ENCODE measurements at places on chromosomes 3 and 15.

DNA sequence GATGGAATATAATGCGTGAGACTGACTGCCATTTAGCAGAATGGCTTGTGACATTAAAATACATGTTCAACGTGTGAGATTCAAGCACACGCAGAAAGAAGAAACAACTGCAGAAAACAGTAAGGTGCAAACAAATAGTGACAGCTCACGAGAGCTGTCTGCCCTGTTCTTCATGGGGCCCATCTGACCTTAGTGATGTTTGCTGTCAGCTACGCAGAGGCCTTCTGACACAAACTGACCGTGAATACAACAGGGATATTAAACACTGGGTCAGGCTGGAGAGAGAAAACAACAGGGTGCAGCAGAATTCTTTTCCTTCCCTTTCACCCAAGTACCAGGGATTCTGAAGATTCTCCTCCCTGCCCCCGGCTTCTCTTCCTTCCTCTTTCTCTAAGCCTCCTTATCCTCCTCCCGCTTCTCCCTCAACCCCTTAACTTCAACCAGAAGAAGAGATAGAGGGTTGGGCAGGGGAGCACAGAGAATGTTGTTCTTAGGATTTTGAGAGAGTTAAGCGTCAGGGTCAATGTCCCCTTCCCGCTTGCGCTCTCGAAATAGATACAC, 2.1 kb downstream of the TNFAIP8L3 start:
- no peak for DNase-seq

DNA sequence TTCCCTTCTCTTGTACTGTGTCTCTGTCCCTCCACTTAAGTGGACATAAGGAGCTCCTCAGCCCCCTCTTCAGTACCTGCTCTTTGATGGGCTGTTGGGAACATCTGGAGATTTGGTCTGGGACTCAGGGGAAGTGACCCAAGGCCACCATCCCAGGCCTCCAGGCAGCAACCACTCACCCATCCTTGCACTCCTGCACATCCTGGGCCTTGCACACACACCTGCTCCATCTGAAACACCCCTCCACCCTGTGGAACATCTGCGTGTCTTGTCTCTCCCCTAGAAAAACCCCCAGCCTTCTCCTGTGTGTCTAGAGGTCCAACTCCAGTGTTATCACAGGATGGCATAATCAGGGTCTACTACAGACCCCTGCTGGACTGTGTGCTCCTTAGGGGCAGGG, 74.3 kb downstream of the ABTB1 start:
- DNase-seq: no peak

DNA sequence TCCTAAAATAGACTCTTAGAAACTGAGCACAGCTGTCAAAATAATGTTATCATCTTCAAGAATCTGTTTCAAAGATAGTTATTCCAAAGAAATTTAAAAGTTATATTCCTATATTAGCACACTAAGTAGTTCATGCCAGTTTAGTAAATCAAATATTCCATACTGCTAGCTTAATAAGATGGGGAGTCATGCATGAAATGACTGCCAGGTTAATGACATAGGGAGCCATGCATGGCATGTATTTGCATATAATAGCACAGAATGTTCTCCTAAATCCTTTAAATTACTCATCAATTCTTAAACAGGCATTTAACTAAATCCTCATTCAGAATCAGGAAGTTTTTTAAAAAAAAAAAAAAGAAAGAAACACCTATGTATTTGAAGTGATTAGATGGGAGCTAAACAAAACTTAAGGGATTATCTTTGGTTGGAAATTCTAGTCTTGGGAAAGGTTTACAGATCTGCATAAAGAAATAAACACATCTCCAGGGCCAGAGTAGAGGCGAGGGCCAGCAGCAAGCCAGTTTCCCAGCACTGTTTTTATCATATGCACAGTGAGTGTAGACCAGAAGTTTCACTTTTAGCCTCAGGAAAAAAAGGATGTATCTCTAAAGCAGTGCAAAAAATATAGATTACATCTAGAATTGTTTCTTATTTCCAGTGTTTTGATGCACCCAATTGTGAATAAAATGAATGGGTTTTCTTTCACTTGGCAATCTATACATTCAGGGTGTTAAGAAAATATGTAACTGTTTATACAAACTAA, 366.4 kb upstream of the AGTR1 start:
- DNase-seq: no peak

DNA sequence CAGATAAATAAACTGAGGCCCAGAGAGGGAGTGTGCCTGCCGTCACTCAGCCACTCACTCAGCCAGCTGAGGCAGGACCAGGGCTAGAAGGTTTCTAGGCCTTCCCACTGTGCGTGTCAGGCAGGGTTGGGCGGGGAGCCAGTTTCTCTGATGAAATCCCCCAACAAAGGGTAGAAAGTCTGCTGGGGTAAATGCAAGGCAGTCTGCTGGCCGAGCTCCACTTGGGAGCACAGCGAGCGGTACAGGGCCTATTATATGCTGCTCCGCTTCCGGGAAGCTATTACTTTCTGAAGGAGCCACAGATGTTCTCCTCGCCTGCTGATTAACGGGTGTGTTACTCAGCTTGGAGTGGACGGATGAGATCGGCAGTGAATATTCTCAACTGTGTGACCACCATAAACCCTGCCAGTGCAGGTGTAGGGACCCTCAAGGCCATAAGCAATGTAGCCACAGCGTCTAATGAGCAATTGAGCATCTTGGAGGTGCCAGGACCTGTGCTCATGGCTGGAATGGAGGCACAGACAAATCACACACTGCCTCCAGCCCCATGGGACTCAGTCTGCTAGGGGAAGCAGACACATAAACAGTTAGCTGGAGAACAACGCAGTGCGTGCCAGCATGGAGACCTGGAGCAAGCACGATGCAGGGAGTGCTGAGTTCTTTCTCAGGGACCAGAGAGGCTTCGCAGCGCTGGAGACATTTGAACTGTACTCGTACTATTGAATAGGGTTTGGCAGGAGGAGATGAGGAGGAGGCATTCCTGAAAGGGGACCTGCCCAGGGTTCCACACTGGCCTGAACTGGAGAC, 42.1 kb downstream of the CORO2B start:
- DNase-seq: no peak

GRCh38 chr3:94167346-94167745, 104.5 kb downstream of the NSUN3 start:
- no peak for DNase-seq

DNA sequence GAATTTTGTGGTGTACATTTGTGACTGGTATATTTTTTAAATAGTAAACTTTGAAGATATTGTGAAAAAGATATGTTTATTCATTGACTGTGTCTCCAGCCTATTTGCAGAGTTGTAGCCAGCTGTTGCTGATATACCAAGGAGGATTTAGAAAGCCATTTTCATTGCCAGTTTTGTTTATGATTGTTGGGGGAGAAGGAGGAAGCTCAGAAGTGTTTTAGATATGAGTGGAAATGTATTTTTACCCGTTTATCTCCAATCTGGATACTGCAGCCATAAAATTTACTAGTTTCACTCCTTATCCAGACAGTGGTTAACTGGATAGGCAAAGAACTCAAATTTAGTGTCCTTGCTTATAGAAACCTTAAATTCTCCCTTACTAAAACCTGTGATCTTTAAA, 18.8 kb downstream of the ATP11B start:
- no peak for DNase-seq

GRCh38 chr3:42205800-42206514, 60.0 kb downstream of the CCK start:
- no peak for DNase-seq

DNA sequence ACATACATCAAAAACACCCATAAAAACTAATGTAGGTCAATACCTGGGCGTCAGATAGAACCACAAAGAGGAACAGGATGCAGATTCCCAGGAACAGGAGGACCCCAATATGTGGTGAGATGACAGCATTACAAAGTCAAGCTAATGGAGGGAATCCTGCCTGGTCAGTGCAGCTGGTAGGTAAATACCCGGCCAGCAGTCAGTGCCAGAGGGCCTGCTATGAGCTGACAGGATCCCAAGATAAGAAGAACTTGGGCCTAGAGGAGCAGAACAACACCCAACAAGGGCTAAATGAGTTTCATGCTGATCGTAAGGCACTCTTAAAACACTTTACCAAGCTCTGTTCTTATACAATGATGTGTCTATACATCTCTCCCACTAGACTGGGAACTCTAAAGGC, 61.2 kb upstream of the KCNMB2 start:
- no peak for DNase-seq

DNA sequence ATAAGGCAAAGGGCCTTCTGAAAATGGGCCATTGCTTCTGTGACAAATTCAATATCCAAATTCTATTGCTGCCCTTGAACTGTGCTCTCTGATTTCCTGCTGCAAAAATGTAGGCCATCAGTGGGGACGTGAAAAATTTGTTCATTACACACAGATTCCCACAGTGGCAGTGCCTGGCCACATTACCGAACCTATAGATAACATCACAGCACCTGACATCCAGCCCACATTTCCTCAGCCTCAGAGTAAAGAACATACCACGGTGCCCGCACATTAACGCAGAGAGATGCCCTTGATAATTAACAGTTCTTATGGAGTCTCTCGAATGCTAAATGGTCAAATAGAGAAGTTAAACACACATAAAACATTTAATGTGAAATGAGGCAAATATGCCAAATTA, 931.6 kb upstream of the CFAP20DC start:
- DNase-seq: no peak

GRCh38 chr15:58522391-58522790, 90.6 kb downstream of the LIPC start:
- no peak for DNase-seq

DNA sequence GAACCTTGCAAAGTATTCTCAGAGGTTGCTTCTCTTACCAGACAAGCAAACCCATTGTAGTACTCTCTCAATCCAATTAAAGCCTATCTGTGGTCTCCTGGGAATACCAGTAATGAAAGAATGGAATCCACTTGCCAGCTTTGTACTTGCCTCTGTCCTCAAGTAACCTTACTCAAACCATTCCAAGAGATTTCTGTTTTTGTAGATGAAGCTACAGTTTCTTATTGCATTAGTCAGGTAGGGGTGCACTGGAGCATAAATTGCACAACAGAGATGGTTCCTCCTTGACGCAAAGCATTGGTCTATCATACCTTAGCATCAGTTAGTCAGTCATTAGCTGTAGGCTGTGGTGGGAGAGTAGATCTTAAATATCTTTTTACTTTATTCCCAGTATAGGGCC, 52.9 kb downstream of the BTLA start:
- no peak for DNase-seq

DNA sequence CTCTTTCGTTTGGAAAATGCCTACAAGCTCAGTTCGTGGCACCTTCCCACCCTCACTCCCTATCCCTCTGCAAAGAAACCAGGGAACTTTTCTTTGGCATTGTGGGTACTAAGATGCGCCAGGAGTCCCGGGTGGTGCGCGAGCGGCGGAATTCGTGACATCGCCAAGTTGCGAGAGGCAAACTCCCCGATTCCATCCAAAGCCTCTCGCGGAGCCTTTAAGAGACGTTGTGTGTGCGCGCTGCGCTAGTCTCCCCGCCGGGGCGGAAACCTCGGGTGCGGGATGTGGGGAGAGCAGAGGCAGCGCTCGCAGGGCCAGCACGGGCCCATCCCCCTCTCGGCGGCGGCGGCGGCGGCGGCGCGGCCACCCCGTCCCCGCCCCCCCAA, 443 bp upstream of the NR2F2 start:
- no peak for DNase-seq

GRCh38 chr3:87426918-87427317, 150.5 kb upstream of the POU1F1 start:
- DNase-seq: no peak

DNA sequence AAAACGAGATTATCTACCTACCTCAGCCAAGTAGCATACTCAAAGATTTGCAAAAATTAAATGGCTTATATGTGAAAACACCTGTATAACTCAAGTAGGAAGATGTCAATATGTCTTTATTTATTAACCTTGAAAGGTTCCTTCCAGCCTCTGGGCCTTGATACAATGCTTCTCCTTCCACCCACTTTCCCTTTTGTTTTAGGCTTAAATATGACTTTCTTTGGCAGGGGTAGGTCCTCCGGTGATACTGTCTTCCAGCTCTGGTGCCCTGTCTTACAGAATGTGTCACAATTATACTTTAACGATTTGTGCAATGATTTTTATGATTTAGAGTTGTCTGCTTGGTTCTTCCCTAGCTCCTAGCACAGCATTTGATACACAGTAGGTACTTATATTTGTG, 4.1 kb downstream of the LINS1 start:
- no peak for DNase-seq

DNA sequence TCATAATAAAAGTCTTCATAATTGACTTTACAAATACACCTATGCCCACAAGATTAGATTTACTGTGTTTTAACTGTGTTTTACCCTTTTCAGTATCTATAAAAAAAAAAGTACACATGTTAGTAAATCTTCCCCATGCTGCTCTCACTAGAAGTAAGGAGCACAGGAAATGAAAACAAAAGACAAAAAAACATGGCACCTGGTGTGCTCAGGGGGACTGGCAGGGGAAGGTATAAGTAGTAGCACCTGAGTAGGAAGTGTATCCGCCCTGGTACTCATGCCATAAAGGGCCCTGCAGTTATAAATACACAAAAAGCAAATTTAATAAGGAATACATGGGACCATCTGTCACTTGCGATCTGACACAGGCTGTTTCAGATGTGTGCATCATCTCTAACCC, 8.9 kb upstream of the ALDH1A2 start:
- no peak for DNase-seq

DNA sequence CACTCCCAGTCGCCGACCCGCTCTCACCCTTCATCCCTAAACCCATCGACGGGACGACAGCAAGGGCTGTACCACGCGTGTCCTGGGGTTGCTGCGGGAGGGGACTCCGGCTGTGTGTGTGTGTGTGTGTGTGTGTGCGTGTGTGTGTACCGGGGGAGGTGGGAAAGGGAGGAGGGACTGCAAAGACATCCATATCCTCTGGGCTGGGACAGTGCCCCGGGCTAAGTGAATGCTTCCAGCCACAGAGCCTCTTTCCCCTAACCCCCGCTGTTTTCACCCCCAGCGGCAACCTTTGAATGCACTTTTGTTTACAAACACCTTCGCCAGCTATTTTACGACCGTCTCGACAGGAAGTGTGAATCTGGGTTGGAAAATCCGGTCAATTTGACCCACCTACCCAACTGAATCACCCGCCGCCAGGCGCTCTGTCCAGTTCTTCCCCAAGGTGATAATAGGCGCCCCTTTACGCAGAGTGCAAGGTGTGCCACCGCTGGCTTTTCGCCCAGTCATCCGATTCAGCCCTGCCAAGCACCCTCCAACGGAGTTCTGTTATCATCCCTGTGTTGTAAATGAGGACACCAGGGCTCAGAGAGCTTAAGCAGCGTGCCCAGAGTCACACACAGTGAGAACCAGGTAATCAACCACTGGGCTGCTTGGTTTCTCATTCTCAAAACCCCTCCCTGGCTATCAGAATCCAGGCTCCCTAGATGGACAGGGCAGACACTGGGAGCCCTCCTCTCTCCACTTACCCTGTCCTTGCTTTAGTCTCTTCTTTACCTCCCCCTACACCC, 739 bp upstream of the AMOTL2 start:
- no peak for DNase-seq

DNA sequence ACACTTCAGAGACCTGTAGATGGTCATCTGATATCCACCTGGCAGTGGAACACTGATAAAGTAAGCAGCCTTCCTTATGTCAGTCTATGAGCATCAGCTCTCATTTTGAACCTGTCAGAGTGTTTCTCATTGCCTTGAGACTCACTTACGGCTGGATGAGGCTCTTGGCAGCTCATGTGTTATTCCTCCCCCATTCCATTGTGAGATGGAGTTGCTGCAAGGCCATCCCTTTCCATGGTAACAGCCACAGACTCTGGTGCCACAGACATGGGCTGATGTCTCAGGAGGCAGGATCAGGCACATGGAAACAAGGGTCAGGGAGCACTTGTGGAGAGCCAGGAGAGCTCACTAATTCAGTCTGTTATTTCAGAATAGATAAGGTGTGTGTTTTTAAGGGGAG, 11.9 kb downstream of the KCNAB1 start:
- DNase-seq: no peak

All from activated naive CD8-positive, alpha-beta T cell treated with anti-CD3 and anti-CD28 coated beads, Interleukin-2, amount 50 U/mL, for 16 hours (primary cell).